ENCODE measurements at places on chromosomes 11 and 22.
A peak's percentile ranks its signal among the peaks of the same experiment; 100 is the strongest.

GRCh38 chr22:17890892-17891291 lies 116.6 kb upstream of the BID start:
- no peak for DNase-seq

DNA sequence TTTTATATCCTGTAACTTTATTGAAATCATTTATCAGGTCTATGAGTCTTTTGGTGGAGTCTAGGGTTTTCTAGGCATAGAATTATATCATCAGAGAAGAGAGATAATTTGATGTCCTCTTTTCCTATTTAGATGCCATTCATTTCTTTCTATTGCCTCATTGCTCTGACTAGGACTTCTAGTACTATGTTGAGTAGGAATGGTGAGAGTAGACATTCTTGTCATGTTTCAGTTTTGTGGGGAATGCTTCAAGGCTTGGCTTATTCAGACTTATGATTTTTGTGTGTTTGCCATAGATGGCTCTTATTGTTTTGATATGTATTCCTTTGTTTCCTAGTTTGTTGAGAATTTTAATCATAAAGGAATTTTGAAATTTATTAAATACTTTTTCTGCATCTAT lies 1078.3 kb downstream of the FAM181B start:
- DNase-seq = no peak

GRCh38 chr11:128482512-128483191 lies 104.7 kb downstream of the ETS1 start:
- DNase-seq = no peak

GRCh38 chr22:31566484-31566883 lies 70.1 kb downstream of the SFI1 start:
- DNase-seq = no peak

- DNase-seq = peak; percentile 55
These were observed 2.4 kb downstream of the SIDT2 start for GRCh38 chr11:117180661-117181585.

- peak; percentile 17 for DNase-seq
These were observed 79.7 kb downstream of the MYO7A start for GRCh38 chr11:77207618-77208313.

- DNase-seq = no peak
These were observed 78.4 kb upstream of the ANO1 start for GRCh38 chr11:69999721-70000120.

GRCh38 chr11:92766698-92767097 lies 202.8 kb upstream of the MTNR1B start:
- no peak for DNase-seq

- no peak for DNase-seq
These were observed 9.0 kb upstream of the COMT start for GRCh38 chr22:19932367-19933206.

GRCh38 chr11:64627371-64627770 lies 36.4 kb downstream of the SLC22A12 start:
- no peak for DNase-seq

DNA sequence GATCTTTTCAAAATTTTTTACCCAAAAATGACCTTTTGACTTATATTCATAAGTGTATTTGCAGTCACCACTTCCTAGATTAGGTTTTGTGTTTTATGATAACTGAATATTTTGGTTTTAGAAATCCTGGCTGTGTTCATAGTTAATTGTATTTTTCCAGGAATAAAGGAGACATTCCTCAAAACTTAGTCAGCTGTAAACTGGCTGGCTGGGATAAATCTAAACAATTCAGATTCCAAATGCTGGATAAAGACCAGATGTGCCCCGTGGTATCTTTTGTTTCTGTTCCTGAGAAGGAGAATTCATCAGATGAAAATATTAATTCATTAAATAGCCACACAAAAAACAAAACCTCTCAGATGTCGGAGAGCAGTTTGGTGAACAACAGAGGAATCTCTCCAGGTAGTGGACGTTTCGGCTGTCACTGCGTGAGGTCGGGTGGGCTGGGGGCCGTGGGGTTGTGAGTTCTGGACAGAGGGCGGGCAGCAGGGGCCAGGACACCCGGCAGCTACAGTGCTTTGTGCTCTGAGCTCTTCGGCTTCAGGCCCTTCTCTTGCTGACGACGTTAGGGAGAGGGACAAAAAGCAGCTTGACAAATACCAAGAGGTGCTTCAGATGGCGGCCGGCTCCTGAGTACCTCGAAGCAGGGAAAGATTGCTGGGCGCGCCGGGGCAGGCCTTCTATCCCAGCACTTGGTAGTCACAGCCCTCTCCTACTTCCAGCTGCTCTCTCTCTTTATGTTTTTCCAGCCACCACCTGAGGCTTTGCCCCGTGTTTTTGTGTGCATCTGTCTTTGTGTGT lies 24.6 kb downstream of the MOV10L1 start:
- DNase-seq = no peak

DNA sequence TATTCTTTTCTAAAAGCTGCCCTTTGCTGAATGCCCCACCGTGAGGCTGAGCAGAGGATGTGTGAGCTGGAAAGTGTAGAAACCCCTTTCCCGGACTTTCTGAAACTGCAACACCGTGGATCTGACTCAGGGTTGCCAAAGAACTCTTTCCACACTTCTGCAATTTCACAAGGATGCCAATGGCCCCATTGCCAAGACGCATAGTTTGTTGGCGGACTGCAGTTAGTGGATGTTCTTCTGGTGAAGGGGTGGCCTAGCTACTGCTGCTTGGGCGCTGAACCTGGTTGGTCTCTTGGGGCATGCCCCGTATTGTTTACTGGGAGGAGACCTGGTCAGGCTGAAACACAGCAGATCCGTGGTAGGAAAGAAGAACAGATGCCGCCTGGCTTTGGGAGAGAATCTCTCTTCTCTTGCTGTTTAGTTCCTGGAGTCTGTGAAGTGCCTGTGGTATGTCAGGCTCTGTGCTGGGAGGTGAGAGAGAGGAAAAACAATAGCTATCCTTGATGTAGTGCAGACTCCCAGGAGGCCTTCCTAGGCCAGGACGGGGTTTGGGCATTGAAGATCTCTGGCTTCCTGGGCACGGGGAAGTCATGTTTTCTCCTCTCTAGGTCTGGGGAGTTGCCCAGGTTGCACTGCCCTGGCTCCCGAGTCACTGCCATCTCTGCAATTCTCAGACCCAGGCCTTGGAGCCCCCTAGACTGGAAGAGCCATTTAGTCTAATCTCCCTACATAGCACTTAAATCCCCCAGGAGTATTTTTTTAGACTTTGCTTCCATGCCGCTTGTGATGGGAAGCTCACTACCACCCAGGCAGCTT lies 26.9 kb downstream of the CD82 start:
- DNase-seq = no peak

GRCh38 chr11:61712314-61712713 lies 32.1 kb downstream of the DAGLA start:
- no peak for DNase-seq

- no peak for DNase-seq
These were observed 505 bp downstream of the ZNF214 start for GRCh38 chr11:7019500-7020182.

GRCh38 chr11:86248609-86249008 lies 4.1 kb downstream of the EED start:
- DNase-seq = no peak

- no peak for DNase-seq
These were observed 84.8 kb downstream of the MICAL3 start for GRCh38 chr22:17939579-17939978.

- no peak for DNase-seq
These were observed 72.3 kb downstream of the TRIM44 start for GRCh38 chr11:35734669-35735410.

DNA sequence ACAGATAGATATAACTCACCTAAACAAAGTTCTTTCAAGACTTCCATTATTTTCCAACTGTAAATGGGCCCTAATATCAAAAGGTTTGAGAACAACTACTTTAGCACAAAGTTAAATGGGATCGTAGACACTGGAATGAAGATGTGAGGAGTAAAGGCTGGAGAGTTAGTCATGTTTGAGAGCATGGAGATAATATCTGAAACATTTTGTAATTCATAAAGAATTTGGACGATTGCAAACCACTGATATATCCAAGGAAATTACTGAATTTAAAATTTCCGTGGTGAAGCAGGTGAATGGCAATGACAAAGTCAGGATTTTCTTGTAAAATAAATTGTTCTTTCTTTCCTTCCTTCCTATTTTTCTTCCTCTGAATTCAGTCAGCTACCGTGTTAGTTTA lies 564.9 kb downstream of the CNTN5 start:
- no peak for DNase-seq

DNA sequence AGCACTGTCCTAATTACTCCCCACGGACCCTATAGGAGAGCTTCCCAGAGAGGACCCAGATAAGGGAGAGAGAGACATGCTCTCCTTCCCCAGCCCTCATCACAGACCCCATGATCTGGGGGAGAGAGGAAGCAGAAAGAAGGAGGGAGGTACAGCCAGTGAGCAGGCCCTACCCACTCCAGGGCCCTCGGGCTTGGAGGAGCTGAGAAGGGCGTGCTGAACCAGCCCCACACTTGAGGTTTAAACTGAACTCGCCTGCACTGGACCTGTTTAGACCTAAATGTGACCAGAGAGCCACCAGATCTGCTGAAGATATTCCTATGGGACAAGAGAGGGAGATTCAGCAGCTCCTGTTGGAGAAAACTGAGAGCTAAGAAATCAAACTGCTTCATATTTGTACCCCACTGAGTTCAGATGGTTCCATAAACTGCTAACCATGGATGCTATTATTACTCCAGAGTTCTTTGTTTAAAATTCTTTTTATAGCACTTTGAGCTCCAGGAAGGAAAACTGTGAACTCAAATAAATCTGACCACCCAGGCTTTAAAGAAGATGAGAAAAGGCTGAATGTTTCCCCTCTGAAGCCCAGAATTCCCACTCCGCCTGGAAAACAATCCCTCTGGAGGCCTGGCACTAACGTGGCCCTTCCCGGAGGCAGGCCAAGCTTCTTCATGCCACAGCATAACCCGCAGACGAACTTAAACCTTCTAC lies 67.2 kb downstream of the EFCAB6 start:
- DNase-seq = no peak
